Activated T-cell treated with anti-CD3 and anti-CD28 coated beads for 4 hours (primary cell): ENCODE measurements at places on chromosomes 13 and 19.

DNA sequence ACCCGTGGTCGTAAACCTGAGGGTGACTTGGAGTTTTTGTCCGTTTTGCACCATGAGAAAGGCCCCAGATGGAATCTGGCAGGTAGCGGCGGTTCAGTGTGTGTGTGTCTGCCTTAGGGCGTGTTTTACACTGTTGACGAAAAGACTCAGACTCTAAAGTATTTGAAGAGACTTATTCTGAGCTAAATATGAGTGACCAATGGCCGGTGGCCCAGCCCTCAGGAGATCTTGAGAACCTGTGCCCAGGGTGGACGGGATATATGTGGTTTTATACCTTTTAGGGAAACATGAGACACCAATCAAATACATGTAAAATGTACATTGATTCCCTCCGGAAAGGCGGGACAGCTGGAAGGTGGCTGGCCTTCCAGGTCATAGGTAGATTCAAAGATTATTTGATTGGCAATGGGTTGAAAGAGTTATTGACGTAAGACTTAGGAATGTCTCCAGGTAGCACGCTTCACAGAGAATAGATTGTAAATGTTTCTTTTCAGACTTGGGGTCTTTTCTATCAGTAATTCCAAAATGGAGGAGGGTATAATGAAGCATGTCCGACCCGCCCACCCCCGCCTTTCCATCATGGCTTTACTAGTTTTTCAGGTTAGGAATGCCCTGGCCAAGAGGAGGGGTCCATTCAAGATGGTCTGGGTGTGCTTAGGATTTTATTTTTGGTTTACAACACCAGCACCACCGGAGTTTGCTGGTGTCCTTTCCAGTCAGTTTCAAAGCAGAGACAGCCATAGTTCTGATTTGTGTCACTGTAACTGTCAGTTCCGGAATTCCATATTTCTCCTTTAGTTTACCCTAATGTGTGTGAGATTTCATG is 1.0 kb upstream of the ZNF529 start:
- no peak for DNase-seq

DNA sequence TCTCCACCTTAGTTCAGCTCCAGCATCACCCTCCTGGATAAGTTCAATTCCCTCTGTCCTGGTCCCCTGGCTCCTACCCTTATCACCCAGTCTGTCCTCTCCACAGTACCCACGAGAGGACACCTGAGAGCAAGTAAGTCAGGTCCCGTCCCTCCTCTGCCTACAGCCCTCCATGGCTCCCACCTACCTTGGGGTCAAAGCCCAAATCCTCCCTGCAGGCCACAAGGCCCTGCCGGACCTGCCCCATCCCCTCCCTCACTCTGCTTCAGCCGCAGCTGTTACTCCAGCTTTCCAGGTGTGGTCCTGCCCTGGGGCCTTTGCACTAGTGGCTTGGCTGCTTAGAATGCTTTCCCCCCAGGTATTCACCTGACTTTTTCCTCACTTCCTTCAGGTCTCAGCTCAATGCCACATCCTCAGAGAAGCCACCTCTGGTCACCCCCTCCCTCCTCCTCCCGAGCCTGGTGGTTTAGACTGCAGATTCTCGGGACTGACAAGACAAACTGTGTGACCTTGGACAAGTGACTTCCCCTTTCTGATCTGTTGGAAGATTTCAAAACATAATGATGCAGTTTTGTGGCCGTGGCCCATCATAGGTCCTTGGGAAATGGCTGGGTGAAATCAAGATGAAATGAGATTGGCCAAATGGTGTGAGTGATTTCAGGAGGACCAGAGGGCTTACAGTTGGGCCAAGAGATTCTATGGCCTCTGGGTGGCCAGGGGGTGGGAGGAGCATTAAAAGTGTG is 3.6 kb downstream of the TUBB4A start:
- no peak for DNase-seq

DNA sequence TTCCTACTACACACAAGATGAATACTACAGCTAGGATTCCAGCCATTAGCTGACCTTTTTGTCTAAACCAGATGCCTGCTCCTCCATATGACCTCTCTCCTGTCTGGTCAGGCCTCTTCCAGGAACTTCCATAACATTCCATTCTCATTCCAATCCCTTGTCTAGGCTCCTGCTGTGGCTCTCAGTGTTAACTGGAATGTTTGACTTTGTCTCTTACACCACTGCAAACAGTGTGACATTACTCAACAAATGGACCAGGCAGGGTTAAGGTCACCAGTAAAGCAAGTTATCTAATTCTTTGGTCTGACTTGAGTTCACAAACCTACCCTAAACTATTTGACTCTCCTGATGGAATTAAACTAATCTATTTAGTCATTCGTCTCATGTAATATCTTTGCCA is 2.1 kb upstream of the GPC6 start:
- DNase-seq: no peak

GRCh38 chr13:80036845-80037504 is 304.0 kb downstream of the SPRY2 start:
- no peak for DNase-seq
